ENCODE measurements at places on chromosomes 6 and 20.

- DNase-seq: no peak
Measured at GRCh38 chr20:3188823-3189413, 15.6 kb downstream of the DDRGK1 start.

GRCh38 chr6:132287101-132287500, 114.2 kb downstream of the MOXD1 start:
- no peak for DNase-seq

DNA sequence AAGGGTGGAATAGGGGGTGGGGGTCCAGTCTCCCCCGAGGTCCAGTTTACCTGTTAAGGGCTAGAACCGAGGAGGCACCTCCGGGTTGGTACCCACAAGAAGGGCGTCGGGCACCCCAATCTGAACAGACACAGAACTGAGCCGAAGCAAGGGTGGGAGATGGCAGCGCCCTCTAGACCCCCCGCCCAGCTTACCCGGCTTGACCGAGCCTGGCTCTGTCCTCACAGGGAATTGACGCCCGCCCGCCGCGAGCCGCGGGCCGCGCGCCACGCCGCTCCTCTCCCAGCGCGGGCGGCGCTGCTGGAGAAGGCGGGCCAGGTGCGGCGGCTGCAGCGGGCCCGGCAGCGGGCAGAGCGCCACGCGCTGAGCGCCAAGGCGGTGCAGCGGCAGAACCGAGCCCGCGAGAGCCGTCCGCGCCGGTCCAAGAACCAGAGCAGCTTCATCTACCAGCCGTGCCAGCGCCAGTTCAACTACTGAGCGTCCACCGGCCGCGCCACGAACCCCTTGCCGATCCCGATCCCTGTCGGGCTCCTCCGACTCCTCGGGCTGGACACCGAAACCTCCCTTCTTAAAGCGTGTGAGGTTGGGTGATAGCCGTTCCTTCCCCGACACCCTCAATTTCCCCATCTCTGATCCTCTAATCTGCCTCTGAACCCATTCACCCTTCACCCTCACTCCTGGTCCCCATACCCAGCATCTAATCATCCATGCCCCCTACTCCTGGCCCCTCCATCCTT, 5.9 kb downstream of the TP53INP2 start:
- no peak for DNase-seq

- DNase-seq: no peak
Measured at GRCh38 chr20:43477193-43477592, 19.5 kb downstream of the SRSF6 start.

GRCh38 chr6:32070814-32071543, 32.8 kb downstream of the CYP21A2 start:
- DNase-seq: no peak

DNA sequence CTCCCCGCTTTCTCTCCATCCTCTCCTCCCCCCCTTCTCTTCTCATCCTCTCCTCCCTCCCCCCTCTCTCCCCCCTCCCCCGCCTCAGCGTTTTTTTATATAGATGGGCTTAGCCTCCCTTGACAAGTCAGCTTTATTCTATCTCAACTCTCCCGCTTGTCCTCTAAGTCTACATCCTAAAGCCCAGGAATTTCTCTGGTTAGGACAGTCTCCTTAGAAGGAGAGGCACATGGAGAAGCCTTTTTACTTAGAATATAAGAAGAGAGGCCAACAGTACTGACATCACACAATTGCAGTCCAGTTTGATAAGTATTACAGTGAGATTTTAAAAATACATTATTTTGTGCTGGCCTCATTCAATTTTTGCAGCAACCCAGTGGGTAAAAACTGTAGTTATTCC, 83.5 kb downstream of the LYRM2 start:
- DNase-seq: no peak

DNA sequence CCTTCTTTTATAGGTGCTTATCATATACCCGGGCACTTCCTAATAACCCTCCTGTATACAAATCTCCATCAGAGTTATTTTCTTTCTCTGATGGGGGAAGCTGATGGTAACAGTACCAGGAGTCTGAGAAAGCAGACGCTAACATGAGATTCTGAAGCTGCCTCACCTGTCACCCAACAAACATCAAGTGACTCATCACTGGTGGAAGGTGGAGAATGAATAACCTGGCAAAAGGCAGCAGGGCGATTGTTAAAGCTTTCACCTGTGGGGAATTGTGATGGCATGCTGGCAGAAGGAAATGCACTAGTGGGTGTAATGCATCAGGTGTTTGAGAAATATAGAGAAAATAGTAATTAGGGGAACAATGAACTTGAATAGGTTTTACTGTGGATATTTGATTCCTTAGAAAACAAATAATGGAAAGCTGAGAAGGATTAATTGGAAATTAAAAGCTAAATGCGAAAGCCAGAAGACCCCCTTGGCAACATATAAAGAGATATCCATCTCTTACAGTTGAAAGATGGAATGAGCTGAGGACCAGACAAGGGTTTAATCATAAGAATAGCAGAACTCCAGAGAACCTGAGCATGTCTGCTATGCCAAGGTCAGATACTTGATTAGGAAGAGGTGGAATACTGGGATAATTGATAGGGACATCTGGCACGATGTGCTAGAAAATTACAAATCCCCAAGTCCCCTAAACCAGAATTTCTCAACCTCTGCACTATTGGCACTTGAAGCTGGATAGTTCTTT, 517.1 kb downstream of the PKHD1 start:
- DNase-seq: no peak

Data from GOT3 (cell line).